ENCODE measurements at places on chromosomes 6 and 20.

GRCh38 chr6:26412228-26412627 lies 10.2 kb downstream of the BTN3A1 start:
- DNase-seq: no peak

GRCh38 chr6:105507811-105508210 lies 104.9 kb upstream of the PREP start:
- no peak for DNase-seq

DNA sequence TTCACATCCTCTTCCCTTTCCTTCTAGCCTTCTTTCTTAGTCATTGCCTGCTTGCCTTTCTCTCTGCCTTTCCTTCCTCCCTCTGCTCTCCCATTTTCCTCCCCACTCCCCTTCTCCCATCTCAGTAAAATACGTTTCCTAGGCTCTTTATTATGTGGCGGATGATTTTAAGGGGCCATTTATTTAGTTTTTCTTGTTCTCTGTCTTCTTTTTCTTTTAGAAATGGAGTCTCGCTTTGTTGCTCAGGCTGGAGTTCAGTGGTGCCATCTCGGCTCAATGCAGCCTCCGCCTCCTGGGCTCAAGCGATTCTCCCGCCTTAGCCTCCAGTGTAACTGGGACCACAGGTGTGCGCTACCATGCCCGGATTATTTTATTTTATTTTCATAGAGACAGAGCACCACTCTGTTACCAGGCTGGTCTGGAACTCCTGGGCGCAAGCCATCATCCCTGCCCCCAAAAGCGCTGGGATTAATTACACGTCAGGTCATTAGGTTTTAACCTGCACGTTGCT lies 1.5 kb downstream of the MTHFD1L start:
- DNase-seq: no peak

GRCh38 chr6:166165558-166166313 lies 1.9 kb downstream of the TBXT start:
- DNase-seq: no peak

DNA sequence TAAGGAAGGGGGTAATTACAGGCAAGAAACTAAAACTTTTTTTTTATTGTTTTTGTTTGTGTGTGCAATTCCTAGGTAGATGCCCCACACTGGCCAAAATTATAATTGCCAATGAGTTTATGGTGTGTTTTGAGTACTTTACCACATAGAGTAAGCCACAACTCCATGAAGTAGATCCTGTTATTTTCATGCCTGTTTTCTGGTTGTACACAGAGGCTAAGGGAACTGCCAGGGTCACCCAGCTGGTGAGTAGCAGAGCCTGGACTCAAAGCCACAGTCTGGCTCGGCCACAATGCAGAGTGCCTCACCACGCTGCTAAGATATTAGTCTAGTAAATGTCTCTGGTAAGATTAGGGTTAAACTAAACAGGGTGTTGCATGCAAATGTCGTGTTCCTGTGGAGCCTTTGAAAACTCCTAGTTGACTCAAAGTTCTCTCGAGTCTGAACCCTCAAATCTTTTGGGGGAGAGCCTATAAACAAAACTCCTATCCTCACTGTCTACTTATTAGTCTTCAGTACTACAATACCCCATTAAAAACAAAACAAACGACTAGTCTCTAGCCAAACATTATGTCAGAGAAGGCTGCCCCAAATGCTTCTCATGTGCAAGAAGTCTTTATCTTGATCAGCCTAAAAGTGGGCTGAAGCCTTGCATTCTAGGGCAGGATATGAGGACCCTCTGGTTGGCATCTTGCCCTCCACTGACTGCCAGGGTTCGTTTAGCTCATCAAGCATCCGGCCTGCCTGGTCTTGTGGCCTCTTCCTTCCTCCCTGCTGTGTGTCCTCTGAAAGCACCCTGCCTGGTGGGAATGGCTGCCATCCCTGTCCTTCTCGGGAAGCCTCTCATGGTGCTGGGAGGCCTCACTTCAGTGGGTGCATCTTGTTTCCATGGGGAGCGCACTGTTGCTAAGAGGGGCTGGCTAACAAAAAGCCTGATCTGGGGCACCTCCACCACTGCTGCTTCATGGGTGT lies 4.2 kb downstream of the DUSP22 start:
- no peak for DNase-seq

- no peak for DNase-seq
Observed at GRCh38 chr6:55980627-55981211, 105.3 kb upstream of the BMP5 start.

DNA sequence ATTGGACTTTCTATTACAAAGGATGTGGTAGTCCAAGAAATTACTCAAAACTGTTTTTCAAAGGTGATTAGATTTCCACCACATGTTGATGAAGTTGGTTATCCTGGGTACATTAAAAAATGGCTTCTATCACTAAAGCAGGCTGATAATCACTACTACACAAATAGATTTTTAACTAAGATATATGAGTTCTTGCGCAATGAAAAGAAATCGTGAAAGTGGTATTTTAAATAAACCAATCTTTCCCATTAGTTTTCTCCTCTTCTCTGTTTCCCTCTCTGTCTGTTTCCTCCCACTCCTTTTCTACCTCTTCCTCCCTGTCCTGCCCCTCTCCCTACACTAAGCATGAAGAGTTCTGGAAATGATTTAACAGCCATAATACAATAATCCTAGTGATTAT lies 487.9 kb upstream of the CITED2 start:
- DNase-seq: no peak

GRCh38 chr6:28165563-28165962 lies 23.9 kb downstream of the ZKSCAN8 start:
- DNase-seq: no peak

GRCh38 chr6:37868447-37868825 lies 48.9 kb downstream of the ZFAND3 start:
- no peak for DNase-seq

- DNase-seq: no peak
Observed at GRCh38 chr20:63591786-63592355, 17.8 kb upstream of the HELZ2 start.

- DNase-seq: no peak
Observed at GRCh38 chr20:48281501-48281900, 496.2 kb upstream of the SULF2 start.

DNA sequence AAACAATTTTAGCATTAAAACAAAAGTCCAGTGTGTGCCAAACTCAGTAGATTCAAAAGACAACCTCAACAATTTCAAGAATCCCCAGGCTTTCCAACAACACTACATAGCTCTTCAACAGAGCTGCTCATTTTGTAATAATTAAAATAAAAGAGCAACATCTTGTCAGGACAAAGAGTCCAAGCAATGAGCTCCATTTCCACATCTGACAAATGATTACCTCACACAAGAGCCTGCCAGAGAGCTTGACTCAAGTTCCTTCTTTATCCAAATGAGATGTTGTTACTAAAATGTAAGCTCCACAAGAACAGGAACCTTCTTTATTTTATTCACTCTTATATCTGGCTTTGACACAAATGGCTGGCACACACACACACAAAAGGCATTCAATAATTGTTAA lies 449.8 kb downstream of the HACE1 start:
- DNase-seq: no peak

DNA sequence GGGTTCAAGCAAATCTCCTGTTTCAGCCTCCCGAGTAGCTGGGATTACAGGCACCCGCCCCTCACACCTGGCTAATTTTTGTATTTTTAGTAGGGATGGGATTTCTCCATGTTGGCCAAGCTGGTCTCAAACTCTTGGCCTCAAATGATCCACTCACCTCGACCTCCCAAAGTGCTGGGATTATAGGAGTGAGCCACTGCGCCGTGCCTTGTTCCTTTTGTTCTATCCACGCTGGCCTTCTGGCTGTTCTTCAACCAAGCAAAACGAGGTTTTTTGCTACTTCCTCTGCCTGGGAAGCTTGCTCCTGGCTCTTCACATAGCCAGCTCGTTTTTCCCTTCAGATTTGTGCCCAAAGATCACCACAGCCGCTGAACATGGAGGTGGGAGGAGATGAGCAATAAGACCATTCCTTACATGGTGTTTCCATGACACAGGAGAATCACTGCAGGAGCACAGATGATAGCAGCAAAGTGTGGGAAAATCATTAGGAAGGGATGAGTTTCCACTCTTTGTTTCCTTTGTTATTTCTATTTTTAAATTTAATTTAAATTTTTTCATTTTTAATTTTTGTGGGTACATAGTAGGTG lies 201.0 kb upstream of the ZNF217 start:
- DNase-seq: no peak

GRCh38 chr6:10556589-10556988 lies 35.4 kb downstream of the GCNT2 start:
- DNase-seq: no peak

DNA sequence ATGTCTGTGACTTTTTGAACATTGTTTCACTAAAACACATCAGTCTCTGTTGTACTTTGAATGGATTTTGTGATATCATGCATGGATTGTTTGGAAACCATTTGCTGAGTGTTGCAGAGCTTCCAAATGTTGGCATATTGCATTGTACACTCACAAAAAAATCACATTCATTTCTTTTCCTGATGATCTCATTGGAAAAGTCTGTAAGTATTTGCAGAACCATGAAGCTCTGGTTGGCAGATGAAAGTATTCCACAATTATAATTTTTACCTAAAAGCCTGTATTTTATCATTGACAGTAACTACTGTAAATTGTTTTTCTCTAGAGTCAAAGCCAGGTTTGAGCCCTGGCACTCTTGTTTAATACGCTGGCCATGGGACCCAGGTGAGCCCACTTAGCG lies 42.1 kb downstream of the VAPB start:
- no peak for DNase-seq

DNA sequence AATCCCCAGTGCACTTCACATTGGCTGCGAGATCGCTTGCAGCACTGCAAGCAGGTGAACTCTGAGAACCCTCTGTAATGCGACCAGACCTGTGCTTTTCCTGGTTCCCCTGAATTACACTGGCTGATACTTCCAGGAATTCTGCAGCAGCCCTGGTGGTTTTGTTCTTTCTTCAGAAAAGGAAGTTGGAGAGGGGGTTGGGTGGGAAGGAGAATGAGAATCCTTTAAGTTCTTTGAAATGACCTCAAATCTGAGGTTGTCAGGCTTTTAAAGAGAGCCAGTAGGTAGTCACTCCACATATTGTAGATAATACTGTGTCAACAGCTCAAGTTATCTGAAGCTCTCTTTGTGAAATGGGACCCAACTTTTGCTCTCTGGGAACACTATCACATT lies 62.4 kb downstream of the GCNT2 start:
- DNase-seq: no peak

GRCh38 chr20:42556575-42556974 lies 633.1 kb downstream of the PTPRT start:
- no peak for DNase-seq

- DNase-seq: no peak
Observed at GRCh38 chr20:14830899-14831298, 493.5 kb upstream of the FLRT3 start.

DNA sequence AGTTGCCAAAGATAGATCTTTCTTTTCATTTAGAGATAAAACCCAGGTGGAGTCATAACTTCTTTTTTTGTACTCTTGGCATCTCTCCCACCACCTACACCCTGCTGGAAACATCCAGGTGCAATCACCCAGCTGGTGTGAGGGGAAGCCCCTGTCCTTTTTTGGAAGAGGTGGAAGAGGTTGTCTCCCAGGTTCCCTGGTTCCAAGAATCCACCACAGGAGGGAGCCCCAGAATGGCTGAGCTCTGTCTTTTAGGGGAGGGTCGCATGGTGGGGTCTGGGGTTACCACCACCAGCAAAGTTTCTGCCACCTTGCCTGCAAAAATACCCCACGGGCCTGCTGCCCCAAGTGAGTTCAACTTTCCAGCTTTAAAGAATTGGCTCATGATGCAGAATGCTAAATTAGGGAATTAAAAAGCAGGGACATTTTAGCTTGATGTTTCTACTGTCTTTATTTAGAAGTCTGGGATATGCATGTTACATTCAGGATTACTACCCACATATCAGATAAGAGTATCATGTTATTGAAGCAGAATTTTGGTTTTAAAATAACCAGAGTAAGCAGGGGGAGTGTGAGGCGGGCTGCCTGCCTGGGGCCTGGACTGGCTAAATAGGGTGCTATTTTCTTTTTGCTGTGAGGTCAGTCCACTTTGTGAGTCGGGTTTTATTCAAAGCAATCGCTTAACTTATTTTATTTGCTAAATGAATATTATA lies 11.0 kb downstream of the SMOC2 start:
- DNase-seq: no peak

DNA sequence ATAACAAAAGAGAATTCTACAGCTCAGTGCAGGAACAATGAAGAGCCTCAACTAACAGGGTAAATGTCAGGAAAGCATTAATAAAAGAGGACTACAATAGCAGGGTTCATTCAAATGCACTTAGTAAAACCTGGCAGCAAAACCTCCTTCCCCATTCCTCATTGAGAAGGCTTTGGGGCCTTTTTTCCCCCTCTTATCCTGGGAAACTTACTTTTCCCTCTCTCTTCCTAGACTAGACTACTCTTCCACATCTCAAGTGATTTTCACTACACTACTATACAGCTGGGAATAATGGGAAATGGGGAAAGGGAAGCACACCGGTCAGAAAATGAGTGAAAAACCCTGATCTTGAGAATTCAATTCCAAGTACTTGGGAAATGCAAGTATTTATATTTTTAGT lies 10.1 kb downstream of the ROMO1 start:
- DNase-seq: no peak

DNA sequence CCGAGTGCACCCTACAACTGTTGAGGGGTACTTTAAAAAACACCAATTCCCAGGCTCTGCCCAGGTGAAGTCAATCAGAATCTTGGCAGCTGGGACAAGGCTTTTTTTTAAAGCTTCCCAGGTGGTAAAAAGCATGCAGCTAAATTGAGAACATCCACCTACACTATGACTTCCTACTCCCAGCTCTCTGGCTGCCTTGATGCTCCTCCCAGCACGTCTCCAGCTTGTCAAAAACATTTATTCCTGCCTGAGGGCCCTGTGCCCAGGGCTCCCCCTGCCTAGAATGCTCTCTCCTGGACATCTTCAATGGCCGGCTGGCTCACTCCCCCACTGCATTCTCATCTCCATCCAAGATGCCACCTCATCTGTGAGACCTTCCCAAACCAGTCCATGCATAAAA lies 9.9 kb downstream of the ZBTB24 start:
- no peak for DNase-seq

- DNase-seq: no peak
Observed at GRCh38 chr6:122322824-122323223, 76.6 kb upstream of the HSF2 start.
